ENCODE measurements at places on chromosomes 16 and 17.

- no peak for DNase-seq
These were observed 479.1 kb downstream of the SLC39A11 start for GRCh38 chr17:72613396-72613795.

DNA sequence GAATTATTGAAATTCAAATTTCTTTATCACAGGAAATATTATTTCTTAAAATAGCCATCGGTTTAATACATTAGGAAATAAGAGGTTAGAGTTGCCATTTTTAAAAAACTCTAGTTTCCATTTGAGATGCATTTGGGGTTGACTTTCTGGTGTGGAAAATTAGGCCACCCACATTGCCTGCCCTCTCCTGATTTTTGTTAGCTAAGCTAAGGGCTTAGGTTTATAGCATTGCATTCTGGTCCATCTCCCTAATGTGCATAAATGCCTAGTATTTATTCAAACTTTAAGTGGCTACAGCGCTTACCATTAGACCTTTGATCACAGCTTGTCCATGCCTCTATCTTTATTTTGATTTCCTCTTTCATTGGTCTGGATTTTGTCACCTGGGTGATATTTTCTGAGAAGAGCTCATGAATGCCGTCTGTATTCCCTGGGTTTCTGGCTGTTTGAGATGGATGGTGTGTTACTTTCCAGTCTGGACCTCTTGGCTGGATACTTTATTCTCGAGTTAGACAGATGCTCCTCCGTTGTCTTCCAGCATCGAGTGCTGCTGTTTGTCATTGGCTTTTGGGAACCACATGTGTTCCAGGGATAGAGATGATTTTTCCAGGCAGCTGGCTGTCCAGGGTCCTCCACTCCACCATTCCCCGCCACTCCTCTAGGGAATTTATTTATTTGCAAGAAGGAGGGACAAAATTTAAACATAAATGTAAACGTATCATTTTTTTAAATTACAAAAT lies 120.3 kb downstream of the KATNIP start:
- DNase-seq, result no peak

DNA sequence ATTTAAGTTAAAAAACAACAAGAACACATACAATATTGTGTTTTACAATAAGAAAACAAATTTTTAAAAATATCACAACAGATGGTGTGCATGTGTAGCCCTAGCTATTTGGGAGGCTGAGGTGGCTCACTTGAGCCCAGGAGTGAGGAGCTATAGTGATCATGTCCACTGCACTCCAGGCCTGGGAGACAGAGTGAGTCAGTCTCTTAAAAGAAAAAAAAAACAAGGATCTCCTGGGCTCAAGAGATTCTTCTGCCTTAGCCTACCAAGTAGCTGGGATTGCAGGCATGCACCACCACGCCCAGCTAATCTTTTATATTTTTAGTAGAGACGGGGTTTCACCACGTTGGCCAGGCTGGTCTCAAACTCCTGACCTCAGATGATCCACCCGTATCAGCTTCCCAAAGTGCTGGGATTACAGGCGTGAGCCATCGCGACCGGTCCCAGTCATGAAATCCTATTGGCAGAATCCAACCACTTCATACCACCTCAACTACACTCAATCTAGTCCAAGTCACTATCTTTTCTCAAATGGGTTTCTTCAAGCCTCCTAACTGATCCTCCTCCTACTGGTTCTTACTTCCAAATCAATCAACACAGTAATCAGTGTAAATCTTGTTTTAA lies 55.0 kb downstream of the STH start:
- DNase-seq, result no peak

- DNase-seq, result no peak
These were observed 15.3 kb downstream of the KIF18B start for GRCh38 chr17:44932096-44932786.

DNA sequence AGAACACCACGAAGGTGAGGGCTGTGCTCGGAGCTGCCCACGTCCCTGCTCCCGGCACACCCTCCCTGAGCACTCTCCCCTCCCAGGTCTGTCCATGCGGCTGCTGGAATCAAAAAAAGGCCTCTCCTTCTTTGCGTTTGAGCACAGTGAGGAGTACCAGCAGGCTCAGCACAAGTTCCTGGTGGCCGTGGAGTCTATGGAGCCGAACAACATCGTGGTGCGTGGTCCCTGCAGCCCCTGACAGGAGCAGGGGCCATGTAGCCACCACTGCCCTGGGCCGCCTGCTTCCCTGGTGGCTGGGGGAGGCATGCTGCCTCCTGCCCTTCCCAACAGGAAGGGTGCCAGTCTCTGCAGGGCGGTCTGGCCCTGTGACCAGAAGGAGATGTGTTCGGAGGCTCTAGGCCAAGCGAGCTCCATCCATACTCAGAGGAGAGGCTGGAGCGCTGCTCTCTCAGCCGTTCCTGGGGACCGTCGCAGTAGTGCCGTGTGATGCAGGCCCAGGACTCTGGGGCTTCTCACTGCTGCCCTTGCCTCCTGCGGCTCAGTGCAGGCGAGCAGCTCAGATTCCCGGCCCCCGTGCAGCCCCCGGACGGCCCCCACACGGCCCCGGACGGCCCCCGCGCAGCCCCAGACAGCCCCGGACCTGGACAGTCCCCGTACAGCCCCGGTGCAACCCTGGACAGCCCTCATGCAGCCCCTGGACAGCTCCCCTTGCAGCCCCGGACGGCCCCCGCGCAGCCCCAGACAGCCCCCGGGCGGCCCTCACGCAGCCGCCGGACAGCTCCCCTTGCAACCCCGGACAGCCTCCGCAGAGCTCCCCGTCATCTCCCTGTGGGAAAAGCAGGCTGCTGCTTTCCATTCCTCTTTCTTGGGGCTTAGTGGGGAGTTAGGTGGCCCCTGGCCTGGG lies 20.5 kb downstream of the TCF25 start:
- DNase-seq, result no peak

- no peak for DNase-seq
These were observed 46.4 kb downstream of the DNAH3 start for GRCh38 chr16:21103941-21104860.

- no peak for DNase-seq
These were observed 370.1 kb upstream of the PMFBP1 start for GRCh38 chr16:72542102-72542501.

- no peak for DNase-seq
These were observed 68.1 kb downstream of the NDEL1 start for GRCh38 chr17:8503807-8504206.

DNA sequence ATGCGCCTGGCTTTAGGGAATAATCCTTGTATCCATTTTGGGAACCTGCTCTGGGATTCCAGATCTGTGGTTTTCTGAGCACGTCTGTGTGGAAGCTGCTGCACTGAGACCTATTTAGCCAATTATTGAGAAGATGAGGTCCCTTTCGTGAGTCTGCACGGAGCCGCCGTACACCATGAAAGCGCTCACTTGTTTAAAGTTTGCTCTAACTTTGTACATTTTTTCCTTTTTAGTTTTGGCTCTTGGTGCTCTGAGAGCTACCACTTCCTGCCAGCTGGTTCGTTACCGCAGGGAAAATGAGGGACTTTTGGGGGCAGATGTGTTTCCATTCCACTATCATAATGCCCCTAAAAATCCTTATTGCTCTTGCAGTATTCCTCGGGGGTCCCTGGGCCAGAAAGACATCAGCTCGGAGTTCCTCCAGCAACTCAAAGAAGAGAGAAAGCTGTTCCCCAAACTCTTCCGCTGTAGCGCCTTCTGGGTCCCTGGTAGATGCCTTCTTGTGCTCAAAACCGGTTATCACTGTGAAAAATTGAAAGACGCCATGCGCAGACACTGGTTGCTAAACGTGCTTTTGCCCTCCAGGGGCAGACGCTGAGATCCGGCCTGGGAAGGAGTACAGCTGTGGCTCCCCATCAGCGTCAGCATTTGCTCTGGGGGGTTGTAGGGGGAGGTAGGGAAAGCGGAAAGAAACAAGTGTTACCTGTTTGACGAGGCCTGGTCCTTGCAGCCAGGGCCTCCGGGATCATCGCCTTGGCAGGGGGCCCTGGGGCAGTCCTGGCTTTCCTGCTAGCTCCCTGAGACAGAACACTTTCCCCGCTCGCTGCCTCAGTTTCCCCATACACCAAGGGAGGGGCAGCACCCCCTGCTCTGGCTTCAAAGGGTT lies 238.1 kb downstream of the MRTFB start:
- DNase-seq, result no peak

GRCh38 chr17:81844327-81844851 lies 9.5 kb upstream of the PPP1R27 start:
- DNase-seq, result no peak

DNA sequence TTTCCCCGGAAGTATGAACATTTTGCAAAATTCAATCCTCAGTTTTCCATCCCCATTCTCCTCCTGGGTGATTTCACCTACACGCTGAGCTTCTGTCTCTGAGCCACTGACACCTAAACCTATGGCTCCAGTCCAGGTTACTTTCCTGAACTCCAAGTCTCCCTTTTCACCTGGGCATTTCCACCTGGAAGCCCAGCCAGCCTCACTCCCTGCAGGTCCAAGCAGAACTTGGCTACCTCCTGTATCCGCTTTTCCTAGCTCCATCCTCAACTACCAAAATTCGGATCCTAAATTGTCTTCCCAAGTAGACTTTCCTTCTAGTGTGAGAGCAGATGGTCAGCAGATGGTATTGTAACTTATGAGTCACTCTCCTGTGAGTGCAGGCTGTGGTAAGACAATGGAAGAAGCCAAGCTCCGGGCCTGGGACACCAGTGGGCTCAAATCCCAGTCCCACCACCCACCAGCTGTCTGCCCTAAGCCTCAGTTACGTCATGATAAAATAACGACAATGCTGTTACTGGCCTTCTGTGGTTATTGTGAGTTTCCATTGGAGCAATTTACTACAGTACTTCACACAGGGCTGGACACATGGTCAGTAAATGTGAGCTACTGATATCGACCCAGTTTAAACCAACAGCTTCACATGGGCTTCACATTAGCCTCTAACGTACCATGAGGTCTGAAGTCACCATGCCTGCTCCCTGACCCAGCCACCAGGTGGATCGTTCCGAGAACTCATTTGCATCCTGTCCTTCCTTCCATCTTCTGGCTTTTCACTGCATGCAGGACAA lies 33.3 kb downstream of the PECAM1 start:
- no peak for DNase-seq

DNA sequence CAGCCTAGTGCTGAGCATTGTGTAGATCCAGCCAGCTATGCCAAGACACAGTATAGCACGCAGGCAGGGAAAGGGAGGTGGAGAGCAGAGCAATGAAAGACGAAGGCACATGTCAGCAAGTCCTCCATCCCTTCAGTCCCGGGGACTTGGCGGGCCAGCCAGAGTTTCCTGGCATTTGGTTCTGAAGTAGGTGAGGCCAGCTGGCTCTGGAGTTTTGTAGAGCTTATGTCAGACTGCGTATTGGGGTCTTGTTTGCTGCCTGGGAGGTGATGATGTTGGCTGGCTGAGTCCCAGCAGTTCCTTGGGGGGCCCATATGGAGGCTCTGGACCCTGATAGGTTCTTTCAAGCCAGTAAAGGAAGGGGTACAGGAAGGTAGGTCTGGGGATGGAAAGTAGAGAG lies 55.7 kb upstream of the AKTIP start:
- DNase-seq, result no peak

GRCh38 chr17:35617505-35617904 lies 30.4 kb downstream of the AP2B1 start:
- DNase-seq, result no peak

- DNase-seq, result no peak
These were observed 49.3 kb downstream of the CMIP start for GRCh38 chr16:81493755-81494433.

DNA sequence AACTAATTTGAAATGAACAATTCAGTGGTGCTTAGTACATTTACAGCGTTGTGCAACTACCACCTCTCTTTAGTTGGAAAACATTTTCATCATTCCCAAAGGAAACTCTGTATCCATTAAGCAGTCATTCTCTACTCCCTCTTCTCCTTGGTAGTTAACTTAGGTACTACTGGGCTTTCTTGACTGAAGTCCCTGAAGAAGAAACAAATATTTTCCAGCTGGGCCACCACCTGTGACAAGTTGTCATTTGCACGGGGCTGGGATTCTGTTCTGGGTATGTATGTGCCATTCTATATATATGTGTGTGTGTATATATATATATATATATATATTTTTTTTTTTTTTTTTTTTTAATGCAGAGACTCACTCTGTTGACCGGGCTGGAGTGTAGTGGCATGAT lies 15.4 kb upstream of the RMI2 start:
- DNase-seq, result no peak

GRCh38 chr17:69358688-69359596 lies 32.0 kb upstream of the ABCA5 start:
- peak; percentile 32 for DNase-seq

- DNase-seq, result no peak
These were observed 47.4 kb downstream of the CYB561 start for GRCh38 chr17:63398680-63399079.

GRCh38 chr17:27585153-27585681 lies 45.8 kb upstream of the LGALS9 start:
- DNase-seq, result no peak

GRCh38 chr17:58575511-58575910 lies 61.1 kb upstream of the MTMR4 start:
- DNase-seq, result no peak

DNA sequence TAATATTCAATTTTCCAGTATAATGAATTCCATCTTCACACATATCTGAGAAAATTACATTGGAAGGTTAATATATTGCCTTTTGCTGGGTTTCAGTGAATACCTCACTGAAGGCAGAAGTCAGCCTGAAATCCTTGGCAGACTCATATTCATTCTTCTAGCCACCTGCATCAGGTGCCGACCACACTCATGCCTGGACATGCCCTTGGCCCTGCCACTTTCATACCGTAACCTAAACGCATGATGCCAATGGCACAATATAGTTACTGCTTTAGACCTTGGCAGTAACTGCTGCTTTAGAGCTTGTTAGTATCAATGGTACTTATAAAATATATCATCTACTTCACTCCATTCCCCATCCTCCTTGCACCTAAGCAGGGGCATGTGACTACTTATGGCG lies 817.6 kb upstream of the CDH8 start:
- DNase-seq, result no peak

- DNase-seq, result no peak
These were observed 17.0 kb downstream of the SLC38A10 start for GRCh38 chr17:81277946-81278693.

- no peak for DNase-seq
These were observed 49.4 kb upstream of the GSG1L start for GRCh38 chr16:28112908-28113307.

GRCh38 chr17:18960803-18961511 lies 9.0 kb downstream of the SLC5A10 start:
- peak; percentile 68 for DNase-seq

DNA sequence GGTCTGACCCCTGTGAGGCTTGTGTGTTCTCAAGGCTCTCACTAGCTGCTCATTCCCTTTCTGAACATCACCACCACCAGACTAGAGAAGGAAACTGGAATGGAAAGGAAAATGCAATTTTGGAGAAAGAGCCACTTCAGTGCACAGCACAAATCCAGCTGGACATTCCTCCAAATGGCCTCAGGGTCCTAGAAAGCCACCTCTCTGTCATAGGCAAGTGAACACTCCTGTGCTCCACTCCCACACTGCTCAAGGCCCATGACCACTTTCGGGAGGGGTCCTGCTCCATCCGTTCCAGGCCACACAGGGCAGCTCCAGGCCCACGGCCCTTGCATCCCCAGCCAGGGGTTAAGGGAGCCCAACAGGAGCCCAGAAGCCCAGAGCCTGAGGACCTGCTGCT lies 2.6 kb downstream of the LRRC75A start:
- DNase-seq, result no peak

- DNase-seq, result peak; percentile 94
These were observed 1.2 kb upstream of the HEXIM1 start for GRCh38 chr17:45146890-45147580.

GRCh38 chr16:73016488-73016830 lies 31.5 kb downstream of the ZFHX3 start:
- DNase-seq, result no peak

All from NCI-H1436 (cell line).